ENCODE measurements at places on chromosomes 1 and 21.

GRCh38 chr1:223331301-223331700, 32.7 kb downstream of the SUSD4 start:
- no peak for DNase-seq
- no peaks in the 10 kb centered on the region for H3K27me3 ChIP-seq
- H3K27ac ChIP-seq, result no peak overlapping the region
- no peaks in the 10 kb centered on the region for H3K4me1 ChIP-seq

DNA sequence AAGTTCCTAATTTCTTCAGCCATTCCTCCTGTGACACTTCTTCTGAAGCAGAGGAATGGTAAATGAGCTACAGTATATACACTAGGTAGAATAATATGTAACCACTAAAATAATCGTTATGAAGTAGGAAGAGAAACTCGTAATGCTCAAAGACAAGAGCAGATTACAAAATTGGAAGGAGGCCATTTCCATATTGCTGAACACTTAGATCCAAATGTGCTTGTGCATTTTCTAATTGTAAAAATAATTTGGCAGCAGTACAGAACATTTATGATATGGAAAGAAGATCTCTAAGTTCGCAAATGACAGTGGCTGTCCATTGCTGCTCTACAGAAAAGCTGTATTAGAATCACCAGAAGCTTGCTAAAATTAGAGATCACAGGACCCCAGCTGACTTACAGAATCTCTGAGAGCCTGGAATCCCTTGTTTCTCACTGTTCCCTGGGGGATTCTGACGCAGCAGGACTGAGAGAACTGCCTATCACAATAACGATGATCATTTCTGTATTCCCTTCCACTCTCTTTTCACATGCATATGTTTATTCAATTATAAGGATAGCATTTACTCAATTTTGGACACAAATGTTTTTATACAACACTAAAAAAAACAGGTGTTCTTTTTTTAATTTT, 242.1 kb downstream of the OMA1 start:
- no peak for DNase-seq
- no peak overlapping the region for H3K4me3 ChIP-seq
- H3K27me3 ChIP-seq, result no peaks in the 10 kb centered on the region
- no peak overlapping the region for H3K27ac ChIP-seq
- H3K36me3 ChIP-seq, result no peaks in the 10 kb centered on the region

- H3K27me3 ChIP-seq, result no peaks in the 10 kb centered on the region
- DNase-seq, result no peak
- H3K4me3 ChIP-seq, result no peak overlapping the region
- peaks cover 13% of the 10 kb centered on the region for H3K4me1 ChIP-seq
- no peaks in the 10 kb centered on the region for H3K36me3 ChIP-seq
- no peak overlapping the region for H3K27ac ChIP-seq
Measured at GRCh38 chr1:8342325-8342724, 24.4 kb downstream of the SLC45A1 start.

GRCh38 chr21:32382108-32382644, 10.6 kb downstream of the URB1 start:
- no peak overlapping the region for H3K4me3 ChIP-seq
- H3K27ac ChIP-seq, result no peak overlapping the region
- DNase-seq, result no peak
- H3K36me3 ChIP-seq, result peaks cover 77% of the 10 kb centered on the region

DNA sequence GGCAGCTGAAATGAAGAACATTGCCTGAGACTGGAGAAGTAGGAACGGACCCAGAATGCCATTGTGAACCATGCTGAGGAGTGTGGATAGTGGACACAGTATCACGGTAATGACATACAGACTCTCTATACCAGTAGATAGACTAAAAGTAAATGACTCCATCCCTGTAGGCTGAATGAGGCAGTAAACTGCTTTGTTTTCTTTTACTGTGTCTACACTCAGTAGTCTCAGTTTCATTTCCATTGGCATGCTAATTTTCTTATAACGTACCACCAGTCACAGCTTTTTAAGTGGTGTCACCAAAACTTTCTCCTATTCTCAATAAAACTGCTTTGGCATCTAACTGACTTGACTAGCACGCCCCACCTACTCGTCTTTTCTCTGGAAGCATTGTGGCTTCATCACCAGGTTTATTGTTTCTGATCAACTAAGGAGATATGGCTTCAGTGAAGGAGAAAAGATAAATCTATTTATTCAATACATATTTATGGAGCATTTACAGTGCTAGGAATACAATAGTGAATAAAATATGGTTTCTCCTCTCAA, 8.4 kb upstream of the ZNF697 start:
- no peaks in the 10 kb centered on the region for H3K27me3 ChIP-seq
- H3K4me1 ChIP-seq, result no peaks in the 10 kb centered on the region
- H3K36me3 ChIP-seq, result no peaks in the 10 kb centered on the region
- DNase-seq, result no peak

All from left lung (tissue), 14 donors.